GM12891 (cell line): ENCODE measurements at places on chromosomes 7 and 10.

DNA sequence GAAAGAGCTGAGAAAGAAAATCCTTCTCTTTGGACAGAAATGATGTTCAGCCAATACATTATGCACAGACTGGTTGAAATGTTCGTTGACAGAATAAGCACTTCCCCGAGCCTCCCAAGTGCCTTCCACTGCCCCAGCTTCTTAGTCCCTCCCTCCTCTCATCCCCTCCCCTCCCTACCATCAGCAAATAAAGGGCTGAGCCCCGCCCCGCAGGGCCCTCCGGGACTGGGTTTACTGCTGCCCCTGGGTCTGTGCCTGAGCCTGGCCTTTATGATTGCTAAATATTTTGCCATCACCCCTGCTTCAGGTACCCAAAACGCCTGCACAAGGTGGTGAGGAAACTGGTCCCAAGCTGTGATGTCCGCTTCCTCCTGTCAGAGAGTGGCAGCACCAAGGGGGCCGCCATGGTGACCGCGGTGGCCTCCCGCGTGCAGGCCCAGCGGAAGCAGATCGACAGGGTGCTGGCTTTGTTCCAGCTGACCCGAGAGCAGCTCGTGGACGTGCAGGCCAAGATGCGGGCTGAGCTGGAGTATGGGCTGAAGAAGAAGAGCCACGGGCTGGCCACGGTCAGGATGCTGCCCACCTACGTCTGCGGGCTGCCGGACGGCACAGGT lies 28.1 kb downstream of the HKDC1 start:
- DNase-seq, result no peak

- no peak for DNase-seq
These were observed 11.7 kb downstream of the CPA5 start for GRCh38 chr7:130356121-130356875.

DNA sequence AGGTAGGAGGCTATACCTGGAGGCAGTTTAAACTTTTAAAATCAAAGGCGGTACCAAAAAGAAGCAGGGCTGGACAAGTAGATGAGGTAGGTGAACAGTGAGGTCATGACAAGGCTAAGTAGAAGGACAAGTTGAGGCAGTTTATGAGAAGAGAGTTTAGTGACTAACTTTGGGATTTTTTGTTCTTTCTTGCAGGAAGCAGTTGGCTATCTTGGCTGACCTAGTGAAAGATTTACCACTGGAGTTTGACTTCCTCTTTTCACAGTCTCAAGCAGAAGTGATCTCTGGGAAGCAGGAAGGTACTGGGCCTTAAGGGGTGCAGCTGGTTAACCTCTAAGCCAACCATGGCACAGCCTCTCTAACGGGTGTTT lies 26.3 kb downstream of the ENTPD7 start:
- no peak for DNase-seq

- DNase-seq, result no peak
These were observed 365.1 kb upstream of the NFE2L3 start for GRCh38 chr7:25786936-25787335.

DNA sequence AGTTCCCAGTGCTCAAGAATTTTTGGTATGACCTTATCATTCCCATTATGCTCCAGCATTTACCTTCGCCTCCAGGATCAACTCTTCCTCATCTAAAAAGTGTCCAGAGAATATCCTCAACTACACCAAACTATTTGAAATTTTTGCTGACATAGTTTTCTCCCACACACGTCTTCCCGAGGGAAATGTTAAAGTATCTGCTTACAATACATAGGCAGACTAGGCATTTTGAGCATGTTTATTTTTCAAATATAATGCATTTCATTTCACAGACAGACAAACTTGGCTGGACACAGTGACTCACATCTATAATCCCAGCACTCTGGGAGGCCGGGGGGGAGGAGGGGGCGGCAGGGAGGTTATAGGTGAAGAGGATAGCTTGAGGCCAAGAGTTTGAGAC lies 177.1 kb upstream of the TRIM24 start:
- DNase-seq, result no peak

DNA sequence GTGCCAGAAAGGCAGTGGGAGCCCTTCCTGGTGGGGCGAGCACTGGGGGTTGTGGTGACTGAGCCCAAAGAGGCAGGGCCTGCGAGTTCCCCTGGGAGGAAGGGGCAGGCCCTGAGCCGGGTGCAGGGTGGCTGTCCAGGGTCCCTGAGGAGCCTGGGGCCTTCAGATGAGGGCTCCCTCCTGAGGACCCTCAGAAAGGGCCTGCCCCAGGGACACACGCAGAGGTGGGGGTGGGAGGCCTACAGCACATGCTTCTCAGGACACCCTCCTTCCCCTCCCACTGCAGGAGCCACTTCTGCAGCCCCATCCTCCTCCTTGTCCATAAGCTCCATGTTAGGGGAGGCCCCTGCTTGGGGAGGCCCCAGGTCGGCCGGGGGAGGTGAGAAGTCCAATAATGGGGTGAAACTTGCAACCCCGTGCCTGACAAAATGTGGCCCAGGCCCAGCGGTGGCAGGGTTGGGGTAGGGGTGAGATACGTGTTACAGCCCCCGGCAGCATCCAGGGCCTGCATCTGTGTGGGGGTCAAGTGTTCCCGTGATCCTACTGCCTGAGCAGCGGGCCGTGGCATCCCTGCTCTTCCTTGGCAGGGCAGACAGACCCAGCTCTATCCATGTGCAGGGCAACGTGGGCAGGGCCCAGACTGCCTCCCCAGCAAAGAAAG lies 31.8 kb upstream of the RET start:
- DNase-seq, result no peak

GRCh38 chr10:32922170-32922569 lies 35.9 kb downstream of the ITGB1 start:
- DNase-seq, result no peak

DNA sequence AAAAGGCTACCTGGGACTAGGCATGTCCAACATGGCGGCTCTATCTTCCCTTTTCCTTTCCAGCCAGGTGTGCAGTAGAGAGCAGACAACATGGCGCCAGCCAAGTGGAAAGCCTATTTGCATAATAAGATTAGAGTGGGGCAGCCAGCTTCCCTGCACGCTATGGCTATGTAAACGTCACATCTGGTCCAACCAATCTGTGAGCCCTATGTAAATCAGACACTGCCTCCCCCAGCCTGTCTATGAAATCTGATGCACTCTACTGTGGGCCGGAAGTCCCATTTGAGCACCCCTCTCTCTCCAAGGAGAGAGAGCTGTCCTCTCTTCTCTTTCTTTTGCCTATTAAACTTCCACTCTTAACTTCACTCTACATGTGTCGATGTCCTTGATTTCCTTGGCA lies 984.9 kb upstream of the AUTS2 start:
- DNase-seq, result no peak

GRCh38 chr10:61798713-61799112 lies 102.8 kb upstream of the ARID5B start:
- DNase-seq, result no peak

DNA sequence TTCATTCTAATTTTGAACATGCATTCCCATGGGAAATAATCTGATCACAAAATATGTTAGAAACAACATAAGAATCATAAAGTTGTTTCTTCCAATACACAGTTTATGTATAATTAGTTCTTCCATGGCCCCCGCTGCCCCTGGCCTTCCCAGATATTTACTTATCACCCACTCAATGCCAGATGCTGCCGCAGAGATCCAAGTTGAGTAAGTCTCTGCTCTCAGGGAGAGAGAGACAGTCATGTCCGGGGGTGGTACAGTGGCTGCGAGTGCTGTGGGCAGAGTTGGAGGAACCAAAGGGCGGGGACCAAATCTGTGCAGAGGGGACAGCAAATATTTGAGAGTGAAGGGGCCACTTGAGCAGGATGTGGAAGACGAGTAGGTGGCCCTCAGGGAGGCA lies 37.1 kb downstream of the COL26A1 start:
- DNase-seq, result no peak

DNA sequence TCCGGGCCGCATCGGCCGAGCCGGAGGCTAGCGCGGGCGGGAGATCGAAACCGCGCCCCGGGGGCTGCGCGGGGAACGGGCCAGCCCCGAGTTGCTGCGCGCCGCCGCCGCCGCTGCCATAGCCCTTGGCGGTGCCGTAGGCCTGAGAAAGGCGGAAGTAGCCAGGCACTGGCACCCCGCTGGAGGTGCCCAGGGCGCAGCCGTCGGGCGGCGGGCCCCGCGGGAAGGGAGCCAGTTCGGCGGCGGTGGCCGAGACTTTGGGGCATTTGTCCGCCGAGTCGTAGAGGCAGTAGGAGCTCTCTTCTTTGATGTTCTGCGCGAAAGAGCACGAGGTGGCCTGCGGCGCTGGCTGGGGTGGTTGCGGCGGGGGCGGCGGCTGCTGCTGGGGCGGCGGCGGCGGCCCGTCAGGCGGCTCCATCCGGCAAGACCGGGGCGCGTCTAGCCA lies 587 bp downstream of the HOXA10 start:
- no peak for DNase-seq

DNA sequence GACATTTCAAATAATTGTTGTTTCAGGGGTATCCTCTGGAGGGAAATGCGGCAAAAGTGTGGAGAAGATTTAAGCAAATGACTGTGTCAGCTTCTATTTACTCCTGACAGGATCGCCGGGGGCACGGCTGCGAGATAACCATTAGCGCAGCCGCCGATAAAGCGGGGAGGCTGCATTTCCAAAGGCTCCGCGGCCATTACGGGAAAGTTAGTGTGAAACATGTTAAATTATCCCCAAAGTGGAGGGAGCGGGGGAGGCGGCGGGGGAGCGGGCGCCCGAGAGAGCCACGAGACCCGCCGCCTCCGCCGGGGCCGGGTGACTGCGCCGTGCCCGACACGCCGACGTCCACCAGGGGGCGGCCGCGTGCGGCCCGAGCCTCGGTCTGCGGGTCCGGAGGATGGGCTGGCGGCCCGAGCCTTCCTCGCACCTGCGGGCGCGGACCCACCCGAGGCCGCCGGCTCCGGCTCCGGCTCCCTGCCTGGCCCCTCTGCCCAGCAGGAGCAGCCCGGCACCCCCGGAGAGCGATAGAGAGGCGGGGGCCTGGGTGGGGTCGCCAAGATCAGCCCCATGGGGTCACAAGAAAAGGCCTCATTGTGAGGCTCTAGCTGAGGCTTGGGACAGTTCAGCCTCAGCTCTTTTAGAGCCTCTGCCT lies 74.4 kb upstream of the PAX2 start:
- peak; percentile 85 for DNase-seq

- no peak for DNase-seq
These were observed 51.1 kb downstream of the COL17A1 start for GRCh38 chr10:104034401-104035193.

DNA sequence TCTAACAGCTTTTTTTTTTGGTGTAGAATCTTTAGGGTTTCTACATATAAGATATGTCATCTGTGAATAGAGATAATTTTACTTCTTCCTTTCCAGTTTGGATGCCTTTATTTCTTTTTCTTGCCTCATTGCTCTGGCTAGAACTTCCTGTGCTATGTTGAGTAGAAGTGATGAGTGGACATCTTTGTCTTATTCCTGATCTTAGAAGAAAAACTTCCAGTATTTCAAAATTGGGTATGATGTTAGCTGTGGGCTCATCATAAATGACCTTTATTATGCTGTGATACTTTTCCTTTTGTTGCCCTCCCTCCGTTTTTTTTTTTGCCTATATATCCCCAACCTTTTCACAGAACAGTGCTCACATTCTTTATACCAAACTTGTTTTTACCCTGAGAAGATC lies 8.8 kb downstream of the AGK start:
- no peak for DNase-seq

- DNase-seq, result no peak
These were observed 56.4 kb upstream of the CCDC71L start for GRCh38 chr7:106717254-106717954.

GRCh38 chr7:127536741-127537140 lies 48.7 kb downstream of the GCC1 start:
- no peak for DNase-seq

- no peak for DNase-seq
These were observed 291.6 kb upstream of the PPP2R2D start for GRCh38 chr10:131609176-131609575.

DNA sequence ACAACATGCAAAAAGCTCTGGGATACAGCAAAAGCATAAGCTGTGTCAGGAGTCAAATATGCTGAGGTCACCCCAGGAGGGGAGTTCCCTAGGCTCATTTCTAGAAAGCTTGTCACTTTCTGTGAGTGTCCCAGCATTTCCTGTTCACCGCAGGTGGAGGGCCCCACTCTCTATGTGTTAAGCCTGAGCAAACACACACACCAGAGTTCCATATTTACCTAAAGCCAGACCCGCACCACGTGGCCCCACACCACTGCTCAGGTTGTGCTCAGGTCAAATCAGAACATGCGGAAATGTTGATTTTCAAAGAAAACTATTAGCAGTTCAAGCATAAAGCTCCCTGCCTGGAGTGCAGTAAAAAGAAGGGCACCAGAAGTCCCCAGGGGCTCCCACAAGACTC lies 259.6 kb upstream of the PPP2R2D start:
- DNase-seq, result peak; percentile 74

DNA sequence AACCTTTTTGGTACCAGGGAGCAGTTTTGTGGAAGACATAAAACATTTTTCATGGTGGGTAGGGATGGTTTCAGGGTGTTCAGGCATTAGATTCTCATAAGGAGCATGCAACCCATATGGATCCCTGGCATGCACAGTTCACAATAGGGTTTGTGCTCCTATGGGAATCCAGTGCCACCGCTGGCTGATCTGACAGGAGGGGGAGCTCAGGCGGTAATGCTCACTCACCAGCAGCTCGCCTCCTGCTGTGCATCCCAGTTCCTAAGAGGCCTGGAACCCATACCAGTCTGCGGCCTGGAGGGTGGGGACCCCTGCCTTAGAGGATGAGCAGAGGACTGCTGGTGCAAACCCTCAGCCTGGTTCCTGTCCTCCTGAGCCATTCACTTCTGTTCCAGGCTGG lies 561.7 kb downstream of the SDK1 start:
- DNase-seq, result no peak

- DNase-seq, result no peak
These were observed 9.4 kb upstream of the NRG3 start for GRCh38 chr10:81865581-81865980.

- no peak for DNase-seq
These were observed 47.0 kb downstream of the PTPRE start for GRCh38 chr10:127953876-127954275.

- no peak for DNase-seq
These were observed 77.2 kb downstream of the DNAH11 start for GRCh38 chr7:21620054-21620453.

DNA sequence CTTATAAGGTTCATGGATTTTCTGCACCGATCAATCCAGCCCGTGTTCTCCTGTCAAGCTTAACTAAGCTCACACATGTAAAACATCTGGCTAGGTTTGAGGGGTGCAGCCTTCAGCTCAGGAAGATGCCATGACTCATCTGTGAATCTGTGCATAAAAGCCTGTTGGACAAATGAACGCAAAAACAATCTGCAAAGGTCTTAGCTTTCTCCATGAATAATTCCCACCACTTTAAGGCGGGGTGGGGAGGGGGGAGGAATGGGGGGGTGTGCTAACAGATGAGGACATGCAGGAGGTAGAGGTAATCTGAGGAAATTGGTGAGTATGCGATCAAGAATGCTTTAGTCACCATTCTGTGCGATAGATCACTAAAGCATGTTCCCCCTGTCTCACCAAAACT lies 4.8 kb downstream of the DOCK4 start:
- DNase-seq, result no peak

DNA sequence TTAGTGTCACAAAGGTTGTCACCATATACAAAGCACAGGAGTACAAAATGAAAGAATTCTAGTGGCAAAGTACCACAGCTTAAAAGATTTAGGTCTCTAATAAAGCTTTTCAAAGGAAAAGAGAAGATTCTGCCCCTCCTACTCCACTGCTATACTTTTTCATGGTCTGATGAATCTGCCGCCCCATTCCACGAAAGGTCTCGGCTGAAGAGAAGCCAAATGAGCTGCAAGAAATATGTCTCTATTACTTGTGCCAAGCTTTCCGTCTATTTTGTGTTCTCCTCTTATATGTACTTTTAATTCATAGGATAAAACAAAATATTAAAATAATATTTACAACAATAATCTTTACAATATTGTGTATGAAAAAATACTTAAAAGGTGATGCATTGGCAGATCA lies 222.6 kb downstream of the ANK3 start:
- DNase-seq, result no peak
